ENCODE measurements at places on chromosomes 5 and 9.

- DNase-seq: no peak
Observed at GRCh38 chr9:103025796-103026195, 30.7 kb downstream of the CYLC2 start.

DNA sequence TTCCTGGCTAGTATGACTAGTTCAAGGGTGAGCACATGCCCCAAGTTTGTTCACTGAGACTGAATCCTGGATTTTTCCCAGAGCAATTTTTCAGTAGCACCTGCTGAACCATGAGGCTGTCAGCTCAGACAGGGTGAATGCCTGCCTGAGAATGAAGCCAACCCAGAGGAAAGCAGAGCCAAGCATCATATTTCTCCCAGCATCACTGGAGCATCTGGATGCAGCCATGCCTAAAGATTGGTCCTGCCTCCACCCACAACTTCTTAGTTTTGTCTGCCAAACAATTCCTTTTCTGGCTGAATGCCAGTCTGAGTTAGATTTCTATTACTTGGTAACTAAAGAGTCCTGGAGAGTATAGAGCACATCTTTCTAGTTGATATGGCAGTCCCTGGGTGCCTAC lies 343.6 kb downstream of the CSNK1G3 start:
- no peak for DNase-seq

GRCh38 chr5:77129391-77129990 lies 42.4 kb upstream of the ZBED3 start:
- DNase-seq: no peak

DNA sequence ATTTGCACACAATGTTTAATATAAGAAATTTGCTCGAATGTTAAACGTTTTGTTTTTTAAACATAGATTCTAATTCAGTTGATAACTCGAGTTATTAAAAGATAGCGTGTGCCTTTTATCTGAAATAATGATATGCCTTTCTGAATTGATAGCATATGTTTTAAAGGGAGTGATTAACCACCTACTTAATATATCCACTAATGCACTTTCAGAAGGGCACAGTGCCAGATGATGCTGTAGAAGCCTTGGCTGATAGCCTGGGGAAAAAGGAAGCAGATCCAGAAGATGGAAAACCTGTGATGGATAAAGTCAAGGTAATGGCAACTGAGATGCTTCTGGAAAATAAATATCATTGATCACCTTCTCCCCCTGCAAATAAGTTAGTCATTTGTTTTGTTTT lies 53.9 kb downstream of the ERAP1 start:
- DNase-seq: no peak

DNA sequence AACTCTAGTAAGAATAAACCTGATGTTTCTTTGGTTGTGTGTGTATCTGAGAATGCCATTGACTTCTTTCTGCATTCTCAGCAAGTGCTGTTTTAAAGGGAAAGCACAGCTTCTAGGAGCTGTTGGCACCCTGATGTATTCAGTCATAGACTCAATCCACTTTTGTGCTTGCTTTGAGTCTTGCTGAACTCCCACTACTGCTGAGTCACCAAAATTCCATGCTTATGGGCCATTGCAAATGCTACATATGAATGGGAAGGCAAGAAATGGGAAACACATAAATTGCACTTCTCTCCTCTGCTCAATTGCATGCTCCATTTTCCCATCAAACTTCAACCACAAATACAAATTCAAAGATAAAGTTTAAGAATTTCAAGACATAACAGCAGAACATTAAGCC lies 9.8 kb upstream of the FTMT start:
- DNase-seq: peak; percentile 10

DNA sequence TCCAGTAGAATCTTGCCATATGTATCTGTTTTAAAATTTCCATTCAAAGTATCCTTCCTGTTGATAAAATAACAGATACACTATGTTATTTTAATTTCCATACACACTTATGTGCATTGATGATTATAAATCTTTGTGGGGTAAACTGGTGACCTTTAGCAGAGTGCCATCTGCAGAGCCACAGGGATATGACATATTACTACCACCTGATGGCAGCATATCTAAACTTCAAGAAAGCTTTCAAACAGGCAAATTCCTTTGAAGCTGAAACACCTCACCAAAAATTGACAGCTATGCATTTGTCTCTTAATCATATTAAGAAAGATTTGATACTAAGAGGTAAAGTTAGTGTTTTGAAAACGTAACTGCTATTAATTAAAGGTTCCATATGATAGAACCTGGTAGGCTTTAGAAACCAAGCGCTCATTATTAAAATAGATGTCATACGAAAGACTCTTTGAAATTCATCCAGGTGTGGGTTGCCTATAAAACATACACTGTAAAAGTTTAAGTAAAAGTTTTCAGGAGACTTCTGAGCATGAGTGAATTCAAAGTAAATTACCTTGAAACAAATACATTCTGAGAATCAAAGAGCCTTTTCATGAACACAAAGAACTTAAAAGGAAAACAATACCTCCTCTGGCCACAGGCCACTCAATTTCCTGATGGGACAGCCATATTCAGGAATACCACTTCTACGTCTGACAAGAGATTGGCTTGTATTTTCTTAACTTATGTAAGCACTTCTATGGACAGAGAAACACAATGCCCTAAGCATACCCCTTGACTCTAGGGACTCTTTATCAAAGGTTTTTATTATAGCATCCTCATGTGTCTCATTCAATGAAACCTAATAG lies 93.3 kb downstream of the KIAA0825 start:
- DNase-seq: peak; percentile 31

- DNase-seq: no peak
Observed at GRCh38 chr5:132142459-132142858, 68.9 kb downstream of the CSF2 start.

DNA sequence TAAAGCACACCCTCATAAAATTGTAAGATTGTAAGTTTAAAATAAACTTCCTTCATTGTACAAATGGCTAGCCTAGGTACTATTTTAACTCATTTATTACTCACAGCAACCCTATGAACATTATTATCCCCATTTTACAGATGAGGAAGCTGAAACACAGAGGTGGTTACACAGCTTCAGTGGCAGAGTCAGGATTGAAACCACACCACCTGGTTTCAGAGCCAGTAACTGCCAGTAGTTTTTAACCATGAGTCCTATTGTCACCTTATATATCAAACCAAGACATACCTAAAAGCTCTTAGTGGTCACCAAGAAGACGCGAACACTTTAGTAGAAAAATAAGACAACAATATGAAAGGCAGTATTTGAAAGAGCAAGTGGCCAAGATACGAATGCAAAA lies 16.1 kb downstream of the SH3GL2 start:
- DNase-seq: no peak

DNA sequence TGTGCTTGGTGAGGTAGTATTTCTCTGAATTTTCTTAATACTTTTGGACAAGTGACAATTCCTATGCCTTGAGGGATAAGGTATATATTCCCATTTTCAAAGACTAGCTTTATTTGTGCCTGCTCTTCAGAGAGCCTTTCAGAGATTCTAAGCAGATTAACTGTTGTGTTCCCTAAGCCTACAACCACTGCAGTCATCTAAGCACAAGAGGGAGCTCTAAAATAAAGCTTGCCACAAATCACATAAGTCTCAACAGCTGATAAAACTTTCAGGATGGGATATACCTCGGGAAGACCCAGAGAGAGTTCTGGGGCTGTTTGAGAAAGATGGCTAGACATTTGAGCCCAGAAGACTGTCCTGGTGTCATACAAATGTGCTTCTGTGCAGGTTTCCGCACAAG lies 157.3 kb downstream of the CYLC2 start:
- DNase-seq: no peak

- DNase-seq: no peak
Observed at GRCh38 chr9:101443364-101443771, 7.8 kb upstream of the ALDOB start.

Measured in fibroblast of skin of abdomen (primary cell).